ENCODE measurements at places on chromosomes 1 and 21.
A peak's percentile ranks its signal among the peaks of the same experiment; 100 is the strongest.

DNA sequence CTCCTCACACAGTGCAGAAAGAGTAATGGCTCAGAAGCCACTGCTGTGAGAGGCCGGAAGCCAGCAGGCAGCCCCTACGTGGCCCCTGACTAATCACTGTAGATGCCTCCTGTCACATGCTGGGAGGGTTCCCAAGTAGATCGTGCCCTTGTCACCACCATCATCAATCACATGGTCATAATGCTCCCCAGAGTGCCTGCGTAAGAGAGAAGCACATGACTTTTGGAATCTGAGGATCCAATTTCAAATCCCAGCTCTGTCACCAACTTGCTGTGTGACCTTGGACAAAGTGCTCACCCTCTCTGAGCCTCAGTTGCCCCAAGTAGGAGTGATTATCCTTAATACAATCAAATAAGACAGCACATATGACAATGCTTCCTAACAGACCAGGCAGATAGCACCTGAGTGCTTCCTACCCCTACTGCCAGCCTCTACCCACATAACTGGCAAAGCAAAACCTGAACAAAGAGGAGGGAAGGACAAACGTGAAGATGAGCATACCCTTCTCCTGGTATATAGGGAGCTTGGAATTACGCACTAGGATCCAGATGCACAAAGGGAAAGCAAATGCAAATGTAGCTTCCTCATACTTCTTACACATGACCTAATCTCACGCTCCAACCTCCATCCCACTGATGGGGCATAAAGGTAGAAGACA is 65.7 kb downstream of the SDC3 start:
- no peak for DNase-seq

- DNase-seq: no peak
These were observed 278.5 kb downstream of the MATN1 start for GRCh38 chr1:30444850-30445249.

DNA sequence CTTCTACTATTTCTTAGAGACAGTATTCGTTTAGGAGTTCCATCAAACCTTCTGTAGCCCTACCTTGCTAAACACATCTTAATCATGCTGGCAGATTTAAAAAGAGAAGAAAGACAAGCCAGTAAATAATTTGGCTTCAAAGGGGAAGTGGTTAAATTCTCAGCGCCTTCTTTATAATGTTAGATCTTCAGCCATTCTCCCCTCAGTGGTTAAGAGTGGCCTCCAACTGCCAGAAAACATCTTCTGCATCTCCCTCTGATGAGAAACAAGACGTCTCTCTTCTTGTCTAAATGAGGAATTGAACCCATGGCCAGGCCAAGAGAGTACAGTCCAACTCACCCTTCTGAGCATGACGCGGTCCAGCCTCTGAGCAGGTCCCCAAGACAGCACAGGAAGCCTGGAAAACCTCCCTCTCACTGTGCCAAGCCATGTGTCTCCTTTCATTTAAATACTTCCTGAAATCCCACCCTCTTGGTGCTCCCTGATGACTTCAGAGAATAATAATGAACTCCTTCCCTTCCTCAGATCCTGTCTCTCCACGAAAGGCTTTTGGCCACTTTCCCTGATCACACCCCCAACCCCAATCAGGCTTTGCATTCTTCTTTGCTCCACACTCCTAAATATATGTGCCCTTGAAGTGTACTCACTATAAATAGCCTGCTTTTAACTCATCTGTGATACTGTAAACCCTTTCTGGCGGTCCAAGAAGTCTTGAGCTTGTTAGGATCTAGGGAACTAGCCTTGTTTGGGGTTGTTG is 16.4 kb upstream of the LRRC52 start:
- DNase-seq: no peak

DNA sequence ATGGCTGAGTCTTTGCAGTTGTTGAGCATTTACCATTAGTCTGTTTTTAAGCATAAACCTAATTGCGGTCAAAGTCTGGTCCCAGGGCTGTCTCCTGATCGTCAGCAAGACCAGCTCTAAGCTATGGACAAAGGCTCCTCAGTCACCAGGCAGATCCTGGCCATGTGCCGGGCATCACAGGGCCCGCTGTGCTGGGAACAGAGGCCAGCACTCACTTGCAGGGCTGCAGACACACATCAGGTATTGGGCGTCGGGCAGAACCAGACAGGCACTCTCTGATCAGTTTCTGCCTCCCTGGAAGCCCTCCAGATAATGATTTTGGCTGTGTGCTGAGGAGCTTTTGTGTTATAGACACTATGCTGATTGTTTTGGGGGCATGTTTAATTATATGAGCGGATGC is 26.6 kb downstream of the TMEM51 start:
- DNase-seq: no peak

DNA sequence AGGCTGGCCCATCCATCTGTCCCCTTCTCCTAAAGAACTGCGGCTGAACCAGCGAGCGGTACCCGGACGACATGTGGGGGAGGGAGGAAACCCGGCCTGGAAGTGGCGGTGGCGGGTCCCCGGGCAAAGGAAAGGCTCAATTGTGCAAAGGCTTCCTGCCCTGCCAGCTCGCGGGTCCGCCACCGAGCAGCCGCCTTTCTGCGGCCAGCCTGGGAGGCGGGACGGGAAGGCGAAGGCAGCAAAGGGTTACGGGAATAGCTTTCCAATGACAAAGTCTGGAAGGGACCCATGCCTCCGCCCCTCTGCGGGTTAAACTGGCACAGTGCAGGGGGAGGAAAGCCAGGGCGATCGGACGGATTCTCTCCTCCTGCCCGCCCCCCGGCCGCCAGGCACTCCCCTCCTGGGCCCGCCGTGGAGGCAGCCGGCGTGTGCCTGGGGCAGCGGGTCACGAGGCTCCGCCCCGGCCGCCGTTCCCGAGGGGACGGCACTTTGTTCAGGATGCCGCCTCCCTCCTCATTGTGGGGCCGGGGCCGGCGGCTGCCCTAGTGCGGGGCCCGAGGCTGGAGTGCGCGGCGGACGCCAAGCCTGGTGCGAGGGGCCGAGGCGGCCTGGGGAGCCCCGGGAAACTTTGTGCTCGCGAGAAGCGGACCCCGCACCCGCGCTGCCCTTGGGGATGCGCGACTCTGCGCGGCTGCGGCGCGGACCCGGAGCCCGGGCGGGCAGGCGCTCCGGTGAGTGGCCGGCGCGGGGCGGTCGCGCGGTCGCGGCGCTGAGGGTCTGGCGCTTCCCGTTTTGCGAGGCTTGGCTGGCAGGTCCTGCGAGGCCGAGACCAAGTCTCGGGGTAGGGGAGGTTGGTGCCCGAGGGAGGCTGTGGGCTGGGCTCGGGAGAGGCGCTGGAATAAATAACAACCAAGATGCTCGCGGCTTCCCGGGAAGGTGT is at the start of gene NAV1:
TSS of gene NAV1 (plus strand) at position 516 of the 940 bp plus-strand sequence. CDS start 83,758 bp downstream, outside the sequence.
- peak; percentile 37 for DNase-seq

DNA sequence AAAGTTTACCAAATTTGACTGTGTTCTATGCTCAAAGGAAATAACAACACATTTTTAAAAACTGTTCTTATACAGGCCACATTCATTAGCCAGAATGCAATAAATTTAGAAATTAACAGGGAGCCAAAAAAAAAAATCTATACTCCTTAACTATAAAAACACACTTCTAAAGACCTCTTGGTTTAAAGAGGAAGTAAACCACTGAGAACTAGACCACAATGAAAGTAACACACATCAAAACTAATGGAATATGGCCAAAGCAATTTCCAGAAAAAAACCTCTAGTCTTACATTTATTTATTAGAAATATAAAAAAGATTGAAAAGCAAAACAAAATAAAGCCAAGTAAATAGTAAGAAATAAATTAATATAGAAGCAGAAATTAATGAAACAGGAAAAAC is 48.9 kb upstream of the GADD45A start:
- no peak for DNase-seq

GRCh38 chr21:31142600-31142999 is 104.3 kb upstream of the KRTAP19-8 start:
- DNase-seq: no peak

GRCh38 chr1:175539986-175540385 is 203.4 kb downstream of the TNR start:
- no peak for DNase-seq

GRCh38 chr21:41677671-41678015 is 89.2 kb downstream of the RIPK4 start:
- DNase-seq: no peak

DNA sequence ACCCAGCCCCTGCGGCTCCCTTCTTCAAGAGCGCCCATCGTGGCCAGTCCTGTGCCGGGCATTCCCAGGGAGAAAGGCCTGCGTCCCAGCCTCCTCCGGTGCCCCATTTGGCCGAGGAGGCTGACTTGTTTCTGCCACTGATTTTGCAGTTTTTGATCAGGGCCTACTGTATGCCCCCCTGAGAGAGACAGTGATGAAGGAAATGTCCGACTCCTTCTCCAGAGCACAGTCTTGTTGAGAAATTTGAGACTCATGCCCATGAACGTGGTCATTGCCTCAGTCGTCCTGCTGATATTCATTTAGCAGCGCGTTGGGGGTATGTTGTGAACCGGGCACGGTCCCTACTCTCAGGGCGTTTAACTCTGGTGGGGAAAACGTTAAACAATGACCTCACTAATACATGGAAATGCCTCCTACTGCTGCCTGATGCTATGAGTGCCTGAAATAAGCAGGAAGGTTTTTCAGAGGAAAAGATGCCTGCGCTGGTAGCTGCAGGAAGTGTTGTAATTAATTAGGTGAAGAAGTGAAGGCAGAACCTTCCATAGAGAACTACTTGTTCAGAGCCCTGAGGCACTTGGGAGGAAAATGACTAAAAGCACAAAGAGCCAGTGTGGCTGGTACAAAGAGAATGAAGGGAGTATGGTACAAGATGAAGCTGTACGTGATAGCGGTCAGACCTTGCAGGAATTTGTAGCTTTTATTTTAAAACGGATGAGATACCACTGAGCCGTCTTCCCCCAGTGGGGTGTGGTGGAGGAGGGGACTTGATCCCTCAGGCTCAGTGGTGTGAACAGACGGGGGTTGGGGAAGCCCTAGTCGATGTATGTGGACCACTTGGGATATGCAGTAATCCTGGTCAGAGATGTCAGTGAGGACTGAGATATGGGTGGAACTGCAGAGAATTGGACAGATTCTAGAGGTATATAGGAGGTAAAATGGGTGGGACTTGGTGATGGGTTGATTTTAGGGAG is 730 bp downstream of the ZCCHC17 start:
- peak; percentile 13 for DNase-seq

DNA sequence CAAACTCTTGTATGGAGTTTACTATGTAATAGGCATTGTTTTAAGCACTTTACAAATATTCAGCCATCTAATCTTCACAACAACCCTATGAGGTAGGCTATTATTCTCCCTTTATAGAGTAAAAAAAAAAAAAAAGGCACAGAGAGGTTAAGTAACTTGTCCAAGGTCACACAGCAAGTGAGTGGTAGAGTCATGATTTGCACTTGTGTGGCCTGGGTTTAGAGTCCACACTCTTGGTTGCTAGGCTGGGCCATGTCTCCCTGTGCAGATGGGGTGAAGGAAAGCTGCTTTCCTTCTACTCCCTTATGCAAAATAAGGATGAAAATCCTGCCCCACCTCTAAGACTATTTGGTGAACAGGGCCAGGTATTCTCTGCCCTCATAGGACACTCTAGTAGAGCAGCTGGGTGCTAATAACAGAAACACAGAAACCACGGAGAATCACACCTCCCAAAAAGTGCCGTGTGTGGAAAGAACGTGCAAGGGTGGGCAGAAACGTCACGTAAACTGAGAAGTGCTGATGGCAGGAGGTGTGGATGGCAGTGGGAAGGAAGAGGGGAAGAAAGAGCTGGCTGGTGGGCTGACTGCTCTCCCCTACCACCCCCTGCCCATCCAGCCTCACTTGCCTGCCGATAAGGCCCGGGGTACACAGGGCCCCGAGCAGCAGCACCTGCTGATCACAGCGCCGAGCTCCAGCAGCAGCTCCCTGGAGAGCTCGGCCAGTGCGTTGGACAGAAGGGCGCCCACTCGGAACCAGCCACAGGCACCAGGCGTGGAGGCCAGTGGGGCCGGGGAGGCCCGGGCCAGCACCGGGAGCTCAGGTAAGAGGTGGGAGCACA is 28.3 kb upstream of the VPS13D start:
- DNase-seq: peak; percentile 44

GRCh38 chr21:15001857-15002606 is 62.8 kb downstream of the NRIP1 start:
- no peak for DNase-seq

DNA sequence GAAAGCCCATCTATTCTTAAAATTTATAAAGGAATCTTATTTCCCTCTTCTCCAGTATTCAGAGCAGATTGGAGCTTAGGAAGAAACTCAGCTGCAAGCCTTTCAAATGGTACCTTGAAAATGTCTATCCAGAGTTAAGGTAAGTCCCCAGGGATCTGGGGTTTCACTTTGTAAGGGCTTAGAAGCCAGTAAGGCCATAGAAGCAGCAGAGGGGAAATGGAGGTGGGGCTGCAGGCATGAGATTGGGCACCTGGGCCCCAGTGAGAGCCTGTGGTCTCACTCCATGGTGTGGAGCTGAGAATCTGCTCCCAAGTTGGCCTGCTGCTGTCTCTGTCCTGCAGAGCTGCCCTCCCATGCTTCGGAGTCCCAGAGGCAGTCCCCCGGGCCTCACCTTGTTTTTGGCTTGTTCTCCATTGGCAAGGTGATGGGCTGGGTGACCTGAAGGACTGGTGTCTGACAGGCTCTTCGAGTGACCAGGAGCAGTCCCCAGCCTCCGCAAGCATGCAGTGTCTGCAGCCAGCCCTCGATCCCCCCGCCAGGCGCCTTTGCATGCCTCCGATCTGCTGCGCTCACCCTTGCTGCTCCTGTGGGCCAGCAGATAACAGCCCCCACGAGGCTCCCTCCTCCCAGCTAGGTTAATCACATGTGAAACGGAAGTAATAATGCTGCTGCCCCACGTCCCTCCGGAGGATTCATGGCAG is 163.1 kb downstream of the PGBD5 start:
- no peak for DNase-seq

DNA sequence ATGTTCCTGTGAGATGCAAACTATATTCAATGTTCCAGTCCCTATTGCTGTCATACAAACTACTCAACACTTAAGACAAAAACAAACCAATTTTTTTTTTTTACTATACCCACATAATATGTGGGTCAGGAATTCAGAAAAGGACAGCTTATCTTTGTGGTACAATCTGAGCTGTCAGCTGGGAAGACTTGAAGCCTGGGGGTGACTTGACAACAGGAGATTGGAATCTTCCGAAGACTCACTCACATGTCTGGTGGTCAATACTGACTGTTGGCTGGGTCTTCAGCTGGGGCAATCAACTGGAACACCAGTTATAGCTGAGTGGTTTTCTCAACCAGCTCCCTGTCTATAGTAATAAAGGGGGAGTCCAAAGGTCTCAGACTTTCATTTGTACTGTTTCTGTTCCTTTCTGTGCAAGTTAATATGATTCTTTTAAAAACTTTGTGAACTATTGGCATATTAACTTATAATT is 81.7 kb upstream of the ATP1B1 start:
- DNase-seq: no peak

GRCh38 chr1:204623894-204624361 is 61.6 kb downstream of the LRRN2 start:
- peak; percentile 23 for DNase-seq

DNA sequence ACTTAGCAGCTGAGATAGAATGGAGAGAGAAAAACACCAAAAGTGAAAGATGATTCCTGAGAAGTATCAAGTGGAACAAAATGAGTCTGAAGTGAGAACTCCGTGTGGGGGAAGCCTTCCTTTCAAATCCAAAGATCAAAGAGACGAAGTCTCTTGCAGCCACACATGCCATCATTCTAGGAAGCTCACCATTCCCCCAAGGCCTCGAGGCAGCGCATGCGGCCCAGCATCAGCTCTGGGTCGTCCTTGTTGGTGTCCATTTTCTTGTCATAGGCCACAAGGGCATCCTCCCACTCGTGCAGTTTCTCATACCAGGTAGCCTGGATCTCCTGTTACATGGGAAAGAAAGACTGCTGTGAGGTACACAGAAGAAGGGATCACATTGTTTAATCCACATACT is 32.2 kb upstream of the ANGPTL7 start:
- peak; percentile 46 for DNase-seq

GRCh38 chr1:152747831-152748230 is 10.0 kb upstream of the KPRP start:
- DNase-seq: no peak

Measured in stimulated activated CD4-positive, alpha-beta T cell treated with anti-CD3 and anti-CD28 coated beads, Interleukin-15, amount 100 ng/mL, for 24 hours (primary cell).